CD4-positive, alpha-beta T cell (primary cell): ENCODE measurements at places on chromosomes 4 and X.

- no peak for DNase-seq
These were observed 83.4 kb downstream of the TMEM164 start for GRCh38 chrX:110086162-110086915.

- DNase-seq, result no peak
These were observed 3.2 kb downstream of the EFNB1 start for GRCh38 chrX:68832101-68832416.

DNA sequence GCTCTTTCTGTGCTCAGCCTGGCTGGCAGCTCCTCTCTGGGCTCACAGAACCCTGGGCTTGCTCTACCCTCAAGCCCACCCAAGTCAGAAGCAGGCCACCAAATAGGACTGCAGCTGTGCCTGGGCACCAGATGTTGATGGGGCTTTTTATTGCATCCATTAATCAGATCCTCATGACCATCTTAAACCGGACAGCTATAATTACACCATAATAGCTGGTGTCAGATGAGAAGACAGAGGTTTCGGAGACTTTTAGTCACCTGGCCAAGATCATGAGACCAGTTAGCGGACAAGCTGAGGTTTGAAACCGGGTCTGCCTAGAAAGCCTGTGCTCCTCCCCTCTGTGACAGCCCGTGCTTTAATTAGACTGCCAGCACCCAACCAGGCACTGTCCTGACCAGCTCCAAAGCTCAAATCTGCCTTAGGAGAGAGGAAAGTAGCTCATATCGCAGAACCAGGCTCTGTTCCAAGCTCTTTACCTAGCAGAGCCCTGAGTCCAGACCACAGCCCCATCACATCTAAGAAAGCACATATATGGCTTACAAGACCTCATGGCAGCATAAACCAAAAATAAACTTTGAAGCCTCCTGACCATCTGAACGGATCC is 88.9 kb downstream of the JAKMIP1 start:
- DNase-seq, result no peak

DNA sequence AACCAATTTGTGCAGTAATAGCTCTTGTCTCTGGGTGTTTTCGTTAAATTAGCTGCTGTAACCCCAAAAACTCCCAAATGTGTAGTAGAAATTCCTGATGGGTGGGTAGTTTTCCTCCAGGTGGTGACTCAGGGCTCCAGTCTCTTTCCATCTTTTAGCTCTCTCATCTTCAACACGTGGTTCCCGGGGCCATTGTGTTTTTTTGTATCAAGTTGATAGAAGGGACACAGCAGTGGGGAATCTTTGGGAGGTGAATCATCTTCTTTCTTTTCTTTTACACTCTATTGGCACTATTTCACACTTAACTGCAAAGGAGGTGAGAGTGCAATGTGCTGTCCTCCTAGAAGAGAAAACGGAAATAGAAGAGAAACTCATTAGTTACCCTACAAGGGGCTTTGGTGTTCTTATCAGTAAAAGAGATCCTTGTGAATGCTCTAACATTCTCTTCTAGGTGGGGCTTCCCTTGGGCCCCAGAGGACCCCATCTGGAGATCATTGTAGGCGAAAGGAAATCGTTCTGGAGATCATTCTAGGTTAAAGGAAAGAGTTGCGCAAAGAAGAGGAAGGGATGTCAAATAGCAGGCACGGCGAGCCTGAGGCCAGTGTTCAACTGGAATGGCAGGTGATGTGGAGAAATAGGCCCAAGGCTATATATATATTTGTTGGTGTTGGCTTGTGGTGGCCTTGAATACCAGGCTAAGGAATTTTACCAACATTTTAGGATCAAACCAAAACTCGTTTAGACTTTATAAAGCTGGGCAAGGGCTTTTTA is 68.2 kb upstream of the ACSL1 start:
- DNase-seq, result no peak

- DNase-seq, result no peak
These were observed 591 bp upstream of the NWD2 start for GRCh38 chr4:37243722-37244582.

DNA sequence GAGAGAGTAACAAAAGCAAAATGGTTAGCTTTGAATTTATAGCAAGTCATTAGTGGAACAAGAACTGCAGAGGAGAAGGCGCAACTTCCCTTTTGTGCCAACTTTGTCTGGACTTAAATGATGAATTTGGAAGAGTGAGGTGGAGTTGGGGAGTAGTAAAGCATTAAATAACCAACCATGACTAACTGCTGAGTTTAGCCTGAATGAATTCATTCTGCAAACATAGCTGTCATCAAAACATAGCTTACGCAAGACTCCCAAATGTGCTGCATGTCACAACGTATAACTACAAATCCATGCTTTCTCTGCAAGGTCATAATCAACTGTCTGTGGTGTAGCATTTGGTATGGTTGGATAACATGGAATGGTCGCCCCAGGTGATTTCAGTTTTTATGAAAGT is 75.9 kb upstream of the RPL34 start:
- no peak for DNase-seq

GRCh38 chr4:70759126-70759525 is 37.4 kb downstream of the RUFY3 start:
- no peak for DNase-seq

DNA sequence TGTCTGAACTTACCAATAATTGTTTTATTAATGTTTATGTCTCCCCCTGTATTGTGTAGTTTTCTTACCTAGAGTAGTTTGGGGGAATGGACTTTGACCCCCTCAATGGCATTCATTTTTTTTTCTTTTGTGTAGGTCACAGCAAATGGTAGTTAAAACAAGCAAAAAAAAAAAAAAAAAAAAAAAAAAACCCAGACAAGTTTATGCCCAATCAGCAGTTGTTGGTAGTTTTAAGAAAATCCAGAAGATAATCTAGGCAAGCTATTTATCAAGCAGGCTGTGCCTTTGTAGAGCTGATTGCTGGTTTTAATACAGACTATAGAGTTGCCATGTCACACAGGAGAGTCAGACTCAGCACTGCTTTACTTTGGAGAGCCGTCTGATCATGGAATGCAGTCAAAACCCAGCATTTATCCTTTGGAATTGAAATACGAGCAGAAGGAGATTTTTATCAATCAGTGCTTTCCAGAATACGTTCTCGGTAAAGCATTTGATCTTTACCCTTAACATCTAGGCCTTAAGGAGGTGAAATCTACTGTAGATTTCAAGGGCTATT is 16.6 kb downstream of the DCUN1D4 start:
- DNase-seq, result no peak

GRCh38 chrX:132716006-132716405 is 227.2 kb upstream of the MBNL3 start:
- DNase-seq, result no peak

DNA sequence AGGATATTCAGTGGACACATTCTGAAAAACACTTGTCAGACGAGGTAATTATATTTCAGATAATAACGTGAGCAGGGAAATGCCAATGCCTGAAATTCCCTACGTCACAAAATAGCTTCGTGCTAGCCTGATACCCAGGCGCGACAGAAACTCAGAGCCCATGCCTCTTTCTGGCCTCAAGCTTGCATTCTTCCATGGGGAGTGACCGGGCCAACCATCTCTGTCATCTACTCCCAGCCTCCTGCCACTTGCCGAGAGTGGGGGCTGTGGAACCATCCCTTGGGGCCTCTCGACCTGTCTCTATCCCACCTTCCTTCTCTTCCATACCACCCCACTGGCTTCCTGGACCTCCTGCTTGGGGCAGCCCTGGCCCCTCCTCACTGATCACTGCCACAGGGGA is 34.5 kb upstream of the CDKN2AIP start:
- DNase-seq, result no peak

GRCh38 chrX:15672881-15673280 is 8.3 kb upstream of the CLTRN start:
- DNase-seq, result no peak

- no peak for DNase-seq
These were observed 62.0 kb upstream of the CLNK start for GRCh38 chr4:10746371-10747171.
